ENCODE measurements at places on chromosomes 6 and 20.

GRCh38 chr6:163460307-163460782, 45.8 kb downstream of the QKI start:
- no peak for DNase-seq

DNA sequence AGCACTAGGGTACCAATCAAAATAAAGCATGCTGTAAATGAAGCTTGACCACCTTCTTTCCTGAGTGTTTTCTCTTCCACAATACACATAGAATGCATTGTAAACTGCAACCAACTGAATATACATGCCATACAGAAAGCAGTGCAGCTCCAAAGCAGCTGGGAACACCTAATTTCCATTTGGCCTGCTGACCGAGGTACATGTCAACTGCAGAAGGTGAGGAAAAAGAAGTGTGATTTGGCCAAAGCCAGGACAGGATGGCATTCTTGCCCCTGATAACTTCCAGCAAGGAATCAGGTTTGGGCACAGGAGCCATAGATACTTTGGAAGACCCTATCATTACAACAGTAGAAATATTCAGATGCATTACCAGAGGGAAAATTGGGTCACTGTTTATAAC, 258.4 kb downstream of the SLC35F1 start:
- no peak for DNase-seq

- DNase-seq: no peak
Observed at GRCh38 chr6:44211284-44211683, 5.4 kb upstream of the MYMX start.

DNA sequence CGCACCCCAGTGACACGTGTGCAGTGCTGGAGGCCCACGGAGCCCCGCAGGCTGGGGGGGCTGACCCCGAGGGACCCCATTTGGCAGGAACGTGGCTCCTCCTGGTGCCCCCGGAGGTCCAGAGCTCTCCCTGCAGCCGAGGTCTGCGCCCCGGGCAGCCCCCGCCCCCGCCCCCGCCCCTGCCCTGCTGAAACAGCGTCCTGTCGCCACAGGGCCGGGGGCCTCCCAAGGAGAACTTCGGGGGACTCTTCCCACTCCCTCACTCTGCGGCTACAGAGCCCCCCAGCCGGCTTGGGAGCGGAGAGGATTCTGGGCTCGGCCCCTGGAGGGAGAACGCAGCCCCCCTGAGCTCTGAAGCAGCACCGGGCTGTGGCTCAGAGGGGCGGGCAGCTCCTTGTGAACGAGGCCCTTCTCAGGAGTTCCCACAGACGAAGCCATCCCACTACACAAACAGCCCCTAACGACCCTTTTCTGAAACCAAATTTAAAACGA, 115.2 kb downstream of the DLL1 start:
- no peak for DNase-seq

GRCh38 chr6:163324688-163325389, 89.7 kb upstream of the QKI start:
- no peak for DNase-seq

DNA sequence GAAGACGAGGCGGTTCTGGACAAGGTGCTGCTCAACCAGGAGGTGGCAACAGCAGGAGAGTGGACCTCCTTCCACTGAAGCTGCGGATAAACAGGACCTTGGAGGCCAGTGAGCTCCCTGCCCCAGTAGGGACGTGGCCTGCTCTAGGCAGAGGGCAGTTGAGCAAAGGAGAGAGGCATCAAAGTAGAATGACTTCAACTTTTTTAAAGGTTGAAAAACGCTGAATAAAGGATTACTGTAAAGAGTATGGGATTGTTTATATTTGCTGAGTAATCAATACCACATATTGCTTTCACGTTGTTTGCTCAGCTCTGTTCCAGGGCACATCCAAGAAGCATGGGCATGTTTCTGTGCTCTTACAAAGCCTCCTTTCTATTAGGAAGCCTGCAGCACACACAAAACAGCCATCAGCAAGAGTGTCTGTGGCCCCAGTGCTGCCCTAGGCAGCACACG, 48.1 kb downstream of the ERMARD start:
- DNase-seq: no peak

- no peak for DNase-seq
Observed at GRCh38 chr6:15927531-15928225, 201.2 kb upstream of the MYLIP start.

- no peak for DNase-seq
Observed at GRCh38 chr6:117074672-117075071, 190.7 kb upstream of the VGLL2 start.

DNA sequence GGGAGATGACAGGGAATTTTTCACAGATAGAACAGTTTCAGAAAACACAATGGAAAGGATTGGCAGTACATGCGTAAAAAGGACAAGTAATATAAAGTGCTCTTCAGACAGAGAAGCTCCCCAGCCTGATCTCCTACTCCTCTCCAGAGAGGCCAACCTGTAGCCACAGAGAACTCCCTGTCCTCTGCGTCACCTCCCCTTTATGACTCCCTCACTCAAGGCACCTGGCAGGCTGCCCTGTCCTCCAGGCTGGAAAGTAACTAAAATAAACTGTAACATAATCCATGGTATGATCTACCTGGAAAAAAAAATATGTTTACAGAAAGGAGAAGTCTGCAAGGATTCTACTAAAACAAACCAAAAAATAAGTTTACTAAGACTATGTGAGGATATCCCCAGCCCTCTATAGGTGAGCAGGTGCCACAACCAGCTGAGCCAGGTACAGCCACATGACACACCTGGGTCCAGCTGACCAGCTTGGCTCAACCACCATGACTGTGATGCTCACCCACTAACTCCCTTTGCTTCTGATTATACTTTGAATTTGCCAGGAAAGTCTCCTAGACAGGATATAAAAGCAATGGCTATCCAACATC, 29.2 kb downstream of the MBOAT1 start:
- no peak for DNase-seq

- DNase-seq: no peak
Observed at GRCh38 chr6:120320481-120321162, 971.1 kb upstream of the MAN1A1 start.

GRCh38 chr6:89509777-89510281, 76.9 kb downstream of the ANKRD6 start:
- no peak for DNase-seq

DNA sequence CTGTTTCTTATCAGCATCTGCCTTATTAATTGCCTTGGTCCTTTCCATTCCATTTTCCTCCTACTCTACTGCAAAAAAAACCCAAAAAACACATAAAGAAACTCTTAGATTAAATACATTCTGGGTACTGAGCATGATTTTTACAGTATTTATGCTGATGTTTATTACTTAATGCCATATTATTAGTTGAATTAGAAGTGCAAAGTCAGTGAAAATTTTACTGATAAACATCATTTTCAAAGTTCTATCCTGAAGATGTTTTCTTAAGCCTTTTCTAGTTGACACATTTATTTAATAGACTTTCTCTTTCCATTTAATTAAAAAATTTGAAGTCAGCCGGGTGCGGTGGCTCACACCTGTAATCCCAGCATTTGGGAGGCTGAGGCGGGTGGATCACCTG, 236.0 kb upstream of the RUNX2 start:
- DNase-seq: no peak

DNA sequence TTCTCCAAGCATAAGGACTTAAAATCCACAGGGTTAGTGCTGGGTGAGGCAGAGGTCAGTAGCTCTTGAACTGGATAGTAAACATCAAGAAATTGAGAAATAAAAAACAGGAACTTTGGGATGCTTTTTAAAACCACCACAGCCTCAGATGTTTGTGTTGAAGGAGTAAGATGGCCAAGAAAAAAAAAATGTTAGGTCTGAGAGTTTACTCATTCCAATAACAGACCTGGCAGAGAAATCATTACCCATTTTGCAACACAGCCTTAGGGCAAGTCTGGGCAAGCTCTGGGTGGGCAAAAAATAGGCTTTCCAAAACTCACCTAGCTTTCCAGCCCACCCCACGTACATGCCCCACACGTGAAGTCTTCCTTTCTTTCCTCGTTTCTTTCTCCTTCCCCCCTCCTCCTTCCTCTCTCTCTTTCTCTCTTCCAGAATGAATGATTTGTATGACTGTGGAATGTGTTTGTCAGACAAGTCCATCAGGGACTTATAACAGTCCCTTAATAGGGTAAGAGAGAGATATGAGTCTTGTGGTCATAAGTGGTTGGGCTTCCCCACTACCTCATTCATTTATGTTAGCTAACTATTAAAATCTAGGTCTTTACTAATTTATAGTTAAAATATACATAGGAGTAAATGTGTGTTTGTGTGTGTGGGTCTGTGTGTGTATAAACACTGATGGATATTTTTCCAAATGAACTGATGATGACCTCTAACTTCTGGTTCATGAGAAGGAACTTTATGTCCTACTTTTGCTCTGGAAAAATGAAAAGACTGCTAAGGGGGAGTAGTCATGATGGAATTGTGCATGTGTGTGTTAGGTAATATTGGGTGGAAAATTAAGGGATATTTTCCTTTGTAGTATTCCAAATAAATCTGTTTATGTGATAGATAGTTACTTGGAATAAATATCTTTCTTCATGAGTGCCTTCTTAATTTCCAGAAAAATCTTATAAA, 18.0 kb upstream of the DSE start:
- DNase-seq: no peak

DNA sequence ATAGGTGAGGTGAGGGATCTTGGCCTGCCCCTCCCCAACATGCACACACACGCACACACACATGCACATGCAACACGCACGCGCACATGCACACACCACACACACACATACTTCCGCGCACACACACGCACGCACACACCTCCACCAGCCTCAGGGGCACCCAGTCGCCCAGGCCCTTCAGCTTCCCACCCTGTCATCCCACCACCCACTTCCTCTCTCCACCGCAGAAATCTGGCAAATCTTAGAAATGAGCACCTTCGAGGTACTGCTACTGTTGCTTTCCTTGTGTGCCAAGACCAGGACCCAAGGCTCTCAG, 1.2 kb downstream of the SPDEF start:
- DNase-seq: no peak

GRCh38 chr6:125779924-125780539, 10.7 kb upstream of the NCOA7 start:
- peak; percentile 80 for DNase-seq

- DNase-seq: no peak
Observed at GRCh38 chr20:53748821-53749421, 155.3 kb upstream of the ZNF217 start.

DNA sequence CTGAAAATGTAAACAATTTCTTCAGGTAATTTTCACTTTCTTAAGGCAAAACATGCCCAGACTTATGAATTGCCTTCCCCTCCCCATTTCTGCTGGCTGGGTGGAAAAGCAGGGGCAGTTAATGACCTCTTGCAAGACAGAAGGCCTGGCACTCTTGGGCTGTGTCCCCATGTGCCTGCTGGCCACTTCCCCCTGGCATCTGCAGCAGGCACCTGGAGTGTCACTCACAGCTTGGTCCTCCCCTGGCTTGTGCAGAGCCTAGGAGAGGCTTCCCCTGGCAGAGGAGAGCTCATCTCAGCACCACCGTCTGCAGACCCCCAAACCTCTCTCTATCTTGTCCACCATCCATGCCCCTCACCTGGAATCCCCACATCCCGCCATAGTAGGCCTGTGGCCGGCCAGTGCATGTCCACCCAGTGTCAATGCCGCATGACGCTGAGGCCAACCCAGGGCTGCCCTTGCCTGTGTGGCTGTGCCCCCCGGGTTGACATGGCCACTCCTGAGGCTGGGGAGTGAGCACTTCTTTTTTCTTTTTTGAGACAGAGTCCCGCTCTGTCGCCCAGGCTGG, 83.5 kb upstream of the SLC22A23 start:
- DNase-seq: no peak

- DNase-seq: no peak
Observed at GRCh38 chr6:132392792-132393191, 8.5 kb downstream of the MOXD1 start.

DNA sequence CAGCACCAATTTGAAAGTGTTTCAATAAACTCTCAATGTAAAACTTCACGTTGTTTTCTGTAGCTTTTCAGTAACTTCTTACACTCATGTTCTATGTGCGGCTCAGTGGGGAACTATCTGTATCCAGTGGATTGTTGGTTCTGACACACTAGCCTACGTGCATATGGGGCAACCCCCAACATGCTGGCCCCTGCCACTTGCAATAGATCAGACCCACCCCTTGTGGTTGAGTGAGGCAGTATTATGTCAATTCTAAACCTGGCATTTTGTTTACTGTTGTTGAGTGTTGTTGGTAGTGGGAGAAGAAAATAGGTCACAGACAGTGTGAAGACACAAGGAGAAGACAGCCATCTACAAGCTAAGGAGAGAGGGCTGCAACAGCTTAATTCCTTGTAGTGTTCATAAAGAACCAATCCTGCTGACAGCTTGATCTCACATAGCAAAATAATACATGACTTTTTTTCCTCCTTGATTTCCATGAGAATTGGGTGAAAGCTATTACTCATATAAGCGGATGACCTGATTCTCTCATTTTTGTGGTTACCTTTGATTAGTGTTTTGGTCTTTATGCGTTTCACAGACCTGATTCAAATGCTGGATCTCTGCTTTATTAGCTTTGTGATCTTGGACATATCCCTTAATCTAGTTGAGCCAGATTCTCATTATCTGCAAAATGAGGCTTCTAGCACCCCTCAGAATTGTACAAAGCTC, 320.4 kb downstream of the LAMA2 start:
- no peak for DNase-seq

- DNase-seq: no peak
Observed at GRCh38 chr6:131368198-131368911, 204.7 kb upstream of the ARG1 start.

DNA sequence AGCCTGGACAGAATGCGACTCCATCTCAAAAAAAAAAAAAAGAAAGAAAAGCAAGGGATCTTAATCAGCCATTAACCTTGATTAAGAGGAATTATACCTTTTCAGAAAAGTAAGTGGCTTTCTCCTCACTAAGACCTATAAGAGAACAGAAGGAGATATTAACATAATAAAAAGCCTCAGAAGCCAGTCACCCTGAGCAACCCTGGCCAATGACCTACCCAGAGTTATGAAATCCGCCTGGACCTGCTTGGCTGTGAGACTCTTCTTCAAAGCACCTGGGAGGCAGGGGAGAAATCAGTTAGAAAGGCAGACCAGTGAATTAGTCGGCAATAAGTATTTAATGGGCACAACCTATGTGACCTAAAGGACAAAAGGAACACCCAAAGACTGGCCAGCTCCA, 32.7 kb upstream of the C20orf203 start:
- no peak for DNase-seq

DNA sequence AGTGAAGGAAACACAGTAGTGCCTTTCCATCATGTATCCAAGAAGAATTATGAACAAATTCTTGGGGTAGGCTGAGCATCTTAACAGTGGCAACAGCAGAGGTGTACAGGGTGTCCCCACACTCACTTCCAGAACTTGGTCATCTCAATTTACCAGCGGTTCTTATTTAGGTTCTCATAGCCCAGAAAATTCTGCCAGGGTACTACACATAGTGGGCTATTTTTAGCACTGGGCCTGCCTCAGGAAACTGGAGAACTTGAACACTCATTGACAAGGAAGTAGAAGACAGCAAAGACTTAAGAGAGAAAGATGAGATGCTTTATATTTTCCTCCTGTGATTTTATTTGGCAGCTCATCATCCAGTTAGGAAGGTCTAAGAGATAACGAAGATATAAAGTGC, 71.8 kb upstream of the PHIP start:
- DNase-seq: no peak

- DNase-seq: peak; percentile 59
Observed at GRCh38 chr6:474453-475185, 83.1 kb downstream of the IRF4 start.

Data from stimulated activated CD8-positive, alpha-beta memory T cell treated with anti-CD3 and anti-CD28 coated beads, Interleukin-12 subunit alpha, Interleukin-12 subunit beta, amount 100 ng/mL, for 1 hour (primary cell).